ENCODE measurements at places on chromosomes 6 and 20.

DNA sequence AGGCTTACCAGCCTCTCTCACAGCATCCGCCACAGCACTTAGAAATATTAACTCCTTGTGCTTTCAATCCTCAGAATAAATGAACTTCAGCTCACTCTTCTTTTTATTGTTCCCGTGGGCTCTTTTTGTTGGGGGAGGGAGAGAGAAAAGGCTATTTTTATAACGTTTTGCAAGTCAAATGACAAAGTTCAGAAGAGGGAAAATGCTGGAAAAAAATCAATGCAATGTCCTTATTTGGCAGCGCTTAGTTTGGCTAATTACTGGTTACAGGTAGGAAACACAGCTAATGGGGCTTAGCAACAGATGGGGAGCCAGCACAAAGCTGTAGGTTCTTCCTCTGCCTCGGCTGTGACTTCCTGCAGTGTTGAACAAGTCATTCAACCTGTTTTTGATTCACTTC, 1067.0 kb upstream of the MAP3K7 start:
- no peak for DNase-seq

DNA sequence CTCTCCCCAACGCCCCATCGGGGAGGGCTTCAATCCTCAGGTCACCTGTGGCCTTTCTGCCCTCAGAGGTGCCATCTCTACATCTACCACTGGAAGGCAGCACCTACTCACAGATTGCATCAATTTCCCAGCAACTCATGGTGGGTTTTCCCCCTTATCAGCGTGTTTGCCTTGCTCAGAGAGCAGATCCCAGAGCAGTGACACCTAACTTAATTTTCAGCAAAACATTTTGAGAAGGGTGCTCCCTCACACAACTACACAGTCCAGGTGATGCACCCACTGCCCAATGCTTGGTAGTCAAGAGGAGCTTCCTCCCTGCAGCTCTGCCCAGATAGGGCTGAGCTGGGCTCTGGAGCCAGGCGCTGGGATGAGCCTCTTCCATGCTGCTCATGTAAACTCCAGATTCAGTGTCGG, 48.2 kb downstream of the PLG start:
- DNase-seq, result no peak

- DNase-seq, result no peak
Measured at GRCh38 chr6:52009466-52010140, 77.8 kb downstream of the PKHD1 start.

GRCh38 chr6:52657870-52658269, 13.0 kb upstream of the TMEM14A start:
- no peak for DNase-seq

DNA sequence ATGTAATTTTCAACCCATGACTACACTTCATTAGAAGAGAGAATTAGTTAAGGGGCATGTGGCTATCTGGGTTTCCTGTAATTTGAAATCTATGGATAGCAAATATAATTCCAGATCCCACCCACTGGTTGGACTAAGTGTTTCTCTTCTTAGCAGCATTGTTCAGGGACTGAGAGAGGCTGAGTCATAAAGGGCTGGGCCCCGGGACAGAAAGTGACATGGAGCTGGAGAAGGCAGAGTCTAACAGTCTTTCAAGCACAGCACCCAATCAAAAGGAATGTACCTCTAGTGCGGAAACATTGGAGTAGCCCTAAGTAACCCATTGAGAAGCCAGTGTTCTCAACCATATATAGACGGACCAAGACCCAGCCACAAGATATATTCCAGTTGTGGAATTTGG, 363.9 kb downstream of the DHX35 start:
- DNase-seq, result no peak

- DNase-seq, result no peak
Measured at GRCh38 chr6:153800580-153801188, 238.4 kb upstream of the OPRM1 start.

- no peak for DNase-seq
Measured at GRCh38 chr6:39426073-39426456, 103.6 kb upstream of the KCNK16 start.

GRCh38 chr6:1104988-1105670, 206.8 kb upstream of the FOXQ1 start:
- DNase-seq, result no peak

DNA sequence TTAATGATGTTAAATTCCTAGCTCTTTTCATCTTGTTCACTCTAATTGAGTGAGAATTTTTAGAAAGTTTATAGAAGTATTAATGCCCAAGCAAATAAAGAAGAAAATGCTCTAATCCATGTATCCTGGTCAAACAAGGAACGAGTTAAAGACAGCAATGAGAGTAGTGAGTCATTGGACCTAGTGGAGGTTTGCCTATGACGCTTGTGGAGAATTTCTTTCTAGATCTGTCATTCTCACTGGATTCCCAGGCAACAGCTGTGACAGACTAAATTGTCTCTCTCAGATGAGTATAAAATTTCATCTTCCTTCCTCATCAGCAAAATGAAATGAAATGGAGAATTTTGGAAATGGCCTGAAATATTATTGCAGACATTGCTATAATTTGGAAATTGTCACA, 127.9 kb downstream of the COL19A1 start:
- no peak for DNase-seq

GRCh38 chr6:157761926-157762325, 61.1 kb upstream of the SNX9 start:
- no peak for DNase-seq

GRCh38 chr6:168109171-168109570, 30.2 kb upstream of the FRMD1 start:
- DNase-seq, result no peak

DNA sequence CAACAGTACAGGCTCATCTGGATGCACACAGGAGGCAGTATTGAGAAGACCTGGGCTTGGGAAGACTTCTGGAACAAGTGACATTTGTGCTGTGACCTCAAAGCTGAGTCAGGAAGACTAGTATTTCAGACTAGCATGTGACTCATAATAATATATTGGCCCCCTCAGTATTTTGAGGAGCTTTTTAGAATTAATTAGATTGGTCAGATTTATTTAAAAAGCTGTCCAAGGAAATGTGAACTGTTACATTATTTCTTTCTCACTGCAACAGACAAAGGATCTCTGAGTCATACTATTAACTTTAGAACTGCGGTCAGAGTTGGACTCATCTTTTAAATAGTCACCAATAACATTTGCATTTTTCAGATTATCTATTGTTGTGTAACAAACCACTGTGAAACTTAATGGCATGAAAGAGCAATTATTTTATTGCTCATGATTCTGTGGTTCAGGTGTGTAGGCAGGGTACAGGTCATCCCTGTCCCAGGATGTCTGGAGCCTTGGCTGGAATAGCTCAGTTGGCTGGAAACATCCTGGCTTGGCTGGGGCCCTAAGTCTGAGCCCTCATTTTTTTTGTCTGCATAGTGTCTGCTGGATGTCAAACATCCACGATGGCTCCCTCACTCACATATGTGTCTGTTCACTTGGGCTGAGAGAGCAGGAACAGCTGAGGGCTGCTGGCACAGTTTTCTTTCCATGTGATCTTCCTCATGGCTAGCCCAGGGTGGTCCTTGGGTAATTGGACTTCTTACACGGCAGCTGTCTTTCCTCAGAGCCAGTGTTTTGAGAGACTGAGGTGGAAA, 46.9 kb downstream of the MAP3K4 start:
- no peak for DNase-seq

- DNase-seq, result no peak
Measured at GRCh38 chr20:8246153-8246552, 114.1 kb downstream of the PLCB1 start.

DNA sequence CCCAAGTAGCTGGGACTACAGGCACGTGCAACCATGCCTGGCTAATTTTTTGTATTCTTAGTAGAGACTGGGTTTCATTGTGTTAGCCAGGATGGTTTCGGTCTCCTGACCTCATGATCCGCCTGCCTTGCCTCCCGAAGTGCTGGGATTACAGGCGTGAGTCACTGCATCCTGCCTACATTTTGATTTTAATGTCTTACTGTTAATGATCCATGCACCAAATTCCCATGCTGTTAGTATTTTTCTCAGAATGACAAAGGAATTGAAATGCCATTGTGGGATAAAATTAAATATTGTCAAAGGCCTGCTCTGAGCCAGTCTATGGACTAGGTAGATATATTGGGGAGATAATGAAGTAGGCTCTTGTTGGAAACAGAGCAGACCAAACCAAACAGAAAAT, 28.2 kb downstream of the CBFA2T2 start:
- no peak for DNase-seq

GRCh38 chr20:45779011-45779915, 12.4 kb downstream of the WFDC3 start:
- peak; percentile 93 for DNase-seq

DNA sequence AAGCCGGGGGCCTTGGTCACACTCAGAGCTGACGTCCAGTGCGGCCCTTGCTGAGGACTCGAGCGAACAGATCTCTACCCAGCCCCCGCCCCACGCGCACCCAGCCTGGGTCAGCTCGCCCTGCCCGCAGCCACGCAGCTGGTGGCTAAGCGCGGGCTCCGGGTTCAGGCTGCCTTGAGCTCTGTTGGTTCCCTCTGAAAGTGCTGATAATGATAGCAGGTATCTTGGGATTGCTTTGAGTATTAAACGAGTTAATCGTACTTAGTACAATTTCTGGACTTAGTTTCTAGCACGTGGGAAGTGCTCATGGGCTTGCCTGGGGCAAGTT, 88.1 kb upstream of the TGM3 start:
- DNase-seq, result no peak

DNA sequence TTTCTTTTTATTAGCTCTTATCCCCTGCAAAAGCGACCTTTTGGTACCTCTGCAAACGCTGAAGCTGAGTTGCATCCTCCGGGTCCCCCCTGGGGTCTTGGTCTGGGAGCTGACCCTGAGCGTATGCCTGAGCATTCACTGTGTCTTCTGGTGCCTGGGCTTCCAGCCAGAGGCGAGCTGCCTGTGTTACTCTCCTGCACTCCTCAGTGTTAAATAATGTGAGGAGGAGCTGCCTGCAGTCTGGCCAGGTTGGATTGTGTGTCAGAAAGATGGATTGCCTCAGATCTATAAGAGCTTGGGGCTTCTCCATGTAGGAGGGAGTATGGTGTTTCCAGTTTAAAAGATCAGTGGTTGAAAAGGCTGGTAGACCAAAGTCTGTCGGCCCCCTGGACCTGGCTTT, 8.7 kb upstream of the GMPR start:
- DNase-seq, result no peak

GRCh38 chr6:47438481-47439347, 38.9 kb upstream of the CD2AP start:
- no peak for DNase-seq

- DNase-seq, result no peak
Measured at GRCh38 chr20:40925829-40926510, 102.7 kb upstream of the TOP1 start.

DNA sequence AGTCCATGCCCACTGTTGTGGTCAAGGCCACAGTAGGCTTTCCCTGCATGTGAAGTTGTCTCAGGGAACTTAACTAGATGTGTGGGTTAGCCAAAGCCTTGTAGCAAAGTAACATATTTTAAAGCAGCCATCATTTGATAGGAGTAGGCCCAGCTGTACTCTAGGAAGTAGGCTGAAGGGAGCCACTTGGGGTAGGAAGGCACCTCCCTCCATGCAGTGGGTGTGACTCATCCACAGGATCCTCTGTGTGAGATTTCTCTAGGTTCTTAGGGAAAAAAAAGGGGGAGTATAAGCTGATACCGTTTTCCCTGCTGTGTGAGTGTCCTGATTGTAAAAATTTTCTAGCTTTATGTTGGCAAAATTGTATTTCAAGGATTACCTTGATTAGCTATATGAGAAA, 44.7 kb downstream of the VAPB start:
- DNase-seq, result no peak

DNA sequence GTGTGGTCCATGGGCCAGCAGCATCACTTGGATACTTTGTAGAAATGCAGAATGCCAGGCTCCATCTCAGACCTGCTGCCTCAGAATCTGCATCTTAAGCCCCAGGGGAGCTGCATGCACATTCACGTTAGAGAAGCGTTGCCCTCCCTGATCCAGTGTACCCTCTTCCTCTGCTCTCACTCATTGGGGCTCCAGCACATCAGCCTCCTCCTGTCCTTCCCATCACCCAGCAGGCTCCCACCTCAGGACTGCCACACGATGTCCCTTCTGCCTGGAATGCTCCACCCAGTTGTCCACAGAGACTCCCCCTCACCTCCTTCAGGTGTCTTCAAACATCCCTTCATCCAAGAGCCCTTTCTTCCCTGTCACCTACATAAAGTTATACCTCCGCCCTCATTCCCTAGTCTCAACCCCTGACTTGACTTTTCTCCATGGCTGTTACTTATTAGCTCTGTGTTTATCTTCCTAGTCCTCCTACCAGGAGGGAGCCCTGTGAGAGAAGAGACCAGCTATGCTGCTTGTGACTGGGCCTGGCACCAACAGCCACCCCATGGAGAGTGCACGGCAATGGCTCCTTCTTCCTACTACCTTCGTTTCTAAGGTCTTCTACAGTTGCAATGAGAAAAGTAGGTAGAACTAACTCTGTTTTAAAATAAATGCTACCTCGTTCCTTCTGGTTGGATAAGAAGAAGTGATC, 3.3 kb upstream of the ACSS1 start:
- no peak for DNase-seq

GRCh38 chr6:33840048-33840926, 36.5 kb upstream of the MLN start:
- no peak for DNase-seq

- no peak for DNase-seq
Measured at GRCh38 chr20:46573234-46573633, 22.8 kb upstream of the OCSTAMP start.

- no peak for DNase-seq
Measured at GRCh38 chr20:1281279-1282057, 15.4 kb downstream of the SNPH start.

DNA sequence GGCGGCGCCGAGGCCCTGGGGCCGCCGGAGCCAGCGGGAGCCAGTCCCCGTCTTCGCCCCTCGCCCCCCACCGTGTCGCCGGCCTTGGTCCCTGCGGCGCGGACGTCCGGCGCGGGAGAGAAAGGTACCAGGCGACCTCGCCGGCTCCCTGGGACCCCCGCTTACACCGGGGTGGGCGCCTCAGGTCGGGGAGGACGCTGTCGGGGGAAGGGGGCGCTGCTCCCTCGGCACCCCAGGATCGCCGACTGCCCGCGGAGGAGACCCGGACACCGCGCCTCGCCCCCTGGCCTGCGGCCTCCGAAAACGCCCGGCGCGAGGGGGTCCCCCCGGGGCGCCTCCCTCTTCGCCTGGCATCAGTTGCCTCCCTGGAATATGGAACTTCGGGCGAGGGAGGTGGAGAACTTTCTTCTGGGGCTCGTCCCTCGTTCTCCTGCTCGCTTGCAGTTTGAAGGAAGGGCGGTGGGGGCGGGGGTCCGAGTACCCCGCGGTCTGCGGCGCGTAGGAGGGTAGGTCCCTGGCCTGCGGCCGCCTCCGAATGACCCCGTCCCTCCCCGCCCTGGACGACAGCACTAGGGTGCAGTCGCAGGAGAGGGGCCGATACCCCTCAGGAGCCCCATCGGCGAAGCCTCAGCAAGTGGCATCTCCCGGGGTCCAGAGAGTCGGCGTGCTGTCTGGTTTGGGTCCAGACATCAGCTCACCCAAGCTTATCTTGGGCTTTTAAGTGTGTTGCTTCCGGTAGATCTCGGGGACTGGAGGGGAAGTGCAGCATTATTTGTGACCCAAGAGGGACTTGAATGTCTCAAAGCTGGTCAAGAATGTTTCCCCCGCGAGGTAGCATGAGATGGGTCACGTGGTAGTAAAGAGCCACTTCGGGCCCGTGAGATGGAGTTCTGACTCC, 549 bp downstream of the ANKRD6 start:
- DNase-seq, result no peak

- no peak for DNase-seq
Measured at GRCh38 chr20:611047-611842, 1.1 kb upstream of the TCF15 start.
